Stimulated activated CD8-positive, alpha-beta memory T cell treated with anti-CD3 and anti-CD28 coated beads, Interleukin-7, amount 100 ng/mL, for 48 hours (primary cell): ENCODE measurements at places on chromosomes 11 and 22.

DNA sequence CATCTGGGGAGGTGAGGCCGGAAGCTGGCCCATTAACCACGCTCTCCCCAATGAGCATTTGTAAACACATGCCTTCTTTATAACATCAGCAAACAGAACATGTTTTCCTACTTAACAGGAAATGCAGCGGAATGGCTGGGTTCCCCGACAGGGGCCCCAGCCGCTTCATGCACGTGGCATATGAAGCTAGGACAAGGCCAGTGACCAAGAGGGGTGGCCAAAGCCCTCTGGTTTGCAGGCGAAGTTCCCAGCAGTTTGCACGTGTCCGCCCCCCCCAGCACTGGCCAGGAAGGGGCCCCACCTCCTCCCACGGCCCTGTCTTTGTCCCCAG lies 38.7 kb upstream of the LINC01488 start:
- DNase-seq: no peak

DNA sequence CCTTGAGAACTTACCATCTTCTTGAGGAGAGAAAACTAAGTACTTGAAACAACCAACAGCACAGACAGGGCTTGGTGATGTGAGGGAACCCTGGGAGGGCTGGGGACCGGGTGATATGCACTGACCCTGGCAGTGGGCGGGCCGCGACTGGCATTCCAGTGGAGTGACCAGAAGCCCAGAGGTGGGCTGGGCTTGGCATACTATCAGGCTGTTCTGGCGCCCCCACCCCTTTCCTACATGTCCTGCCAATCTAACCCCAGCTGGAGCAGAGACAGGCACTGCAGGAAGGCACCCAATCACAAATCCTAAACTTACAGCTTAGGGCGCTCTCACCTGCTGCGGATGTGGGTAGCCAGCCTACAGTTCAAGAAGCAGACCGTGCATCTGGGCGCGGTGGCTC lies 54.0 kb upstream of the GCAT start:
- DNase-seq: no peak

DNA sequence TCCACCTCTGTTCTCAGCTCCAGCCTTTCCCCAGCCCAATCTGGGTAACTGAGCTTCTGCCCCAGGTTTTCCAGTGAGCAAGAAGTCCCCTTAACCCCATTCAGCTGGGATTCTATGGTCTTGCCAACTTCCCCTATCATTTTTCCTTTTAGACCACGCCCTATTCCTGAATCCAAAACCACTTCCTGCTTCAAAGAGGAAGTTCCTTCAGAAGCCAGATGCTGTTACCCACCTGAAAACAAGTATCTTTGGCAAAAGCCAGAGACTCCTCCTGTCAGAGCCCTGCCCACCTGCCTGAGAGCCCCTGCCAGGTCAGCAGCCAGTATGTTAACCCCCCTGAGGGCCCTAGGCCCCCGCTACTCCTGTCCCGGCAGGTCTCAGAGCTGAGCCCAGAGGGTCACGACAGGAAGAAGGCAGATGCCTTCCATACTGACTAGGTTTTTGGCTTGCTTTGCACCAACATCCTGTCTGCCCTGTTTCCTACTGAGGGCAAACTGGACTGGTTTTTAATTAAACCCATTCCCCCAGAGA lies 20.3 kb upstream of the MICAL2 start:
- no peak for DNase-seq

GRCh38 chr11:108037211-108037610 lies 28.5 kb downstream of the CUL5 start:
- DNase-seq: no peak

- no peak for DNase-seq
Measured at GRCh38 chr11:83727251-83727650, 441.1 kb upstream of the CCDC90B start.

DNA sequence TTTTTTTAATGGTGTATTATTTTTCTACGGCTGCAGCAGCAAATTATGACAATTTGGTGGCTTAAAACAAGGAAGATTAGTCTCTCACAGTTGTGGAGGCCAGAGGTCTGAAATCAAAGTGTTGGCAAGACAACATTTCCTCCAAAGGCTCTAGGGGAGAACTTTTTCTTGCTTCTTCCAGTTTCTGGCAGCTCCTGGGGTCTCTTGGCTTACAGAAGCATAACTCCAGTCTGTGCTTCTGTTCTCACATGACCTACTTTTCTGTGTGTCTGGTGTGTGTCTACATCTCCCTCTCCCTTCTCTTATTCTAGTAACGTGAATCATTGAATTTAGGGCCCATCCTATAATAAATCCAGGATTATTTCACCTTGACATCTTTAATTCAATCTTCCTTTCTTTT lies 551.9 kb upstream of the LUZP2 start:
- DNase-seq: no peak

DNA sequence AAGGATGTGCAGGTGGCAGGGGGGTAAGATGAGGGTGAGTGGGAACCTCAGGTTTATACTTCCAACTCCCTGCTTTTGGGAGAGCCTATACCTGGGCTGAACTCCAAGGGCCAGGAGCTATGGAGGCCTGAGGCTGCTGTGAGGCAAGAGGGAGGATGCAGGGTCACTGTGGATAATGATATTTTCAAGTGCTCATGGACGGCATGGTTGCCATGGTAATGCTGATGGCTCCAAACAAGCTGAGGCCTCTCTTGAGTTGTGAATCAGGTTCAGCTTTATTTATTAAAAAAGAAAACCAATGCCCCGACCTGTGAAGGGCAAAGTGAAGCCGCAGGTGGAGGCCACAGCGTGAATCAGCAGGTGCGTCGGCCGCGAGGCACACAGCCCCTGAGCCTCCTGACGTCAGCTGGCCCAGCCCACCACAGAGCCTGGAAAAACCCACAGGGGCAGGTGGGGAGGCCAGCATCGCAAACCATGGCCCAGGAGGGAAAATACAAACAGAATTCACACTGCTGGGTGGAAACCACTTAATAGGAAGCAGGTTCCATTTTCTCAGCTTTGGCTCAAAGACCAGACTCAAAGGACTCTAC lies 17.4 kb upstream of the CREB3L1 start:
- no peak for DNase-seq

DNA sequence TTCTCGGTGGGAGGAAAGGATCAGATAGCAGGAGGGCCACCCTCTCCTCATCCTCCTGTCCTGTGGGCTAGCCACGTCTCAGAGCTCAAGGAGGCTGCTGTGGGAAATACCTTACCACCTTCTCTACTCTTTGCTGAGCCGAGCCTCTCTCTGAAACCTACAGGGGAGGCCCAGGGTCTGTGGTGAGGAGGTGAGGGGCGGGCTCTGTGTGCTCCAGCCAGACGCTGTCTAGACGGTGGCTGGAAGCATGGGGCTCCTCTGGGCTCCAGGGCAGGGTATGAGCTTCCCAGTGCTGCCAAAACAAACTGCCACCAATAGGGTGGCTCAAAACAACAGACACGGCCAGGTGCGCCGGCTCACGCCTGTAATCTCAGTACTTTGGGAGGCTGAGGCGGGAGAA lies 5.5 kb upstream of the TMPRSS6 start:
- DNase-seq: no peak

DNA sequence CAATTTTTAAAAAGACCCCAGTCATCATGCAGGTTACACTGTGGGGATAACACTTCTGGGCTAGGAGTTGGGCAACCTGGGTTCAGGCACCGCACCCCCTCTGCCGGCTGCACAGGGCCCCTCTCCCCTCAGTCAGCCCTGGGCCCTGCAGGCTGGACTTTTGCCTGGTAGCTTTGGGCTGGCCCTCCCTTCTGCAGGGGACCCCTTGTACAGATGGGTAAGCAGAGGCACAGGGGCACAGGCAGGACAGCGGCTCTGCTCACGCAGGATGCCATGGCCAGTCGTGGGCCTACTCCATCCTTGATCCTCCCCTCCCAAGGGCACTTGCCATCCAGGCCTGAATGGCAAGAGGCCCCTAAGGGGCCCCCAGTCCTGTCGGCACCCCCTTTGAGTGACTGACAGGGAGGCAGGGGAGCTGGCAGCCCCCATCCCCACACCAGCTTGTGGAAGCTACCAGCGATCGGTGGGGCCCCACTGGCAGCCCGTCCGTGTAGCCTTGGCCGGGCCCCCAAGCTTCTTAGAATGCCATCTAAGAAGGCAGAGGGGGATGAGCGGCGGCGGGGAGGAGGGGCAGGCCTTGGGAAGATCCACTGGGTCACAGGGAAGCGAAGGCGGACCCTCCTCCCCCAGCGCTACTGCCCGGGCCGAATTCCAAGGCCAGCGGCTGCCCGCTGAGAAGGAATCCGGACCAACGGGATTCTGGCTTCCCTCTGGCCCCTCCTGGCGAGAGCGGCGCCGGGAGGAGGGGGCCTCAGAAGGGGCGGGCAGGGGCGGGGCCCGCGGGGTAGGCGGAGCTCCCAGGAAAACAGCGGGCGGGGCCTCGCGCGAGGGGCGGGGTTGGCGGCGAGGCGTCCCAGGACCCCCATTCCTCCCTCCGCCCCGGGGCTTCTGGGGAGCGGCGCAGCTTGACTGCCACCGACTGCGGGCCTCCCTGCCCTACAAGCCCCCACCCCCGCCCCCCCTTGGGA lies 6.8 kb upstream of the CHKA start:
- DNase-seq: no peak

DNA sequence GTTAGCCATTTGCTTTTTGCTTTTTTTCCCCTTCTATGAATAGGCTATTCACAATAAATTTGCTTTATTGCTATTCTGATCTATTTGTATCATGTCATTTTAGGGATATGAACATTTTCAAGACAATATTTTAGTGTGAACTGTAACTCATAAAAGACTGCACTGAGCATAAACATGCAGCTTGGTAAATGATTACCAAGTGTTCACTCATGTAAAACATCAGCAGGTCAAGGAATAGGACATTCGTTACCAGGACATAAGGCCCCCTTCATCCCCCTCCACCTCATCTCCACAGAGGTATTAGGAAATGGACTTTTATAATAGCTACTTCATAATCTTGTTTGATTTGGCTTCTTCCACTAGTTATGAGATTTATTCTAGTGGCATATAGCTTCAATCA lies 12.4 kb downstream of the NLRP14 start:
- DNase-seq: no peak

GRCh38 chr11:87141980-87142514 lies 104.3 kb downstream of the TMEM135 start:
- no peak for DNase-seq

DNA sequence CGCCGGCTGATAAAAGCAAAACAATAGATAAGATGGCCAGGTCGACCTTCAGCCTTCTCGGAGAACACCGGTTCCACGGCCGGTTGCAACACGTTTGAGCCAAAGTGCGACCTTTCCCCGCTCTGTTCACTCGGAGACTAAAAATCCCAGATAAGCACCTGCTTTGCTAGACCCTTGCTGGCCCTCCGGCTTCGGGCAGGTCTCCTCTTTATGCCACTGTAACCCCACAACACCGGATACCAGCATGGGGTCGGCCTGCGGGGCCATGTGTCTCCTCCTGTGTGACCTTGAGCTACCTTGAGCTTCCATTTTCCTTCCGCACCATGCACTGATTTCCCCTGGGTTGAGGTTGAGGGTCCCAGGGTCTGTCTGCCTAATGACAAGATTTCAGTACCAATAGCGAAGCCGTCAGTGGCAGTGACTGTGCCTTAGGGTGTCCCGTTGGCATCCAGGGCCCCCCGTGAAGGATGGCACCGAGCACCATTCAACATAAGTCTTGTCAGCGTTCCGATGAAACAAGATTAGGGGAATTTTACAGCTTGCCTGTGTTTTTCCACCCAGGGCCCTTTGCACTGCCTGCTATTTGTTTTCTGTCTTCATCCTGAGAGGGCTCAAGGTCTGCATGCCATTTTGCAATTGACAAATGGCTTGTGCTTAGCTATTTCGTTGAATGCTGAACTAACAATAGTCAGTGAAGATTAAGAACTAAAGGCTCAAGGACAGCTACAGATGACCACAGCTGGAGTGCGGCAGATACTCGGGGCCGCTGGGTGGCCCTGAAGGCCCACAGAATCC lies 118.6 kb downstream of the KCNQ1 start:
- no peak for DNase-seq

DNA sequence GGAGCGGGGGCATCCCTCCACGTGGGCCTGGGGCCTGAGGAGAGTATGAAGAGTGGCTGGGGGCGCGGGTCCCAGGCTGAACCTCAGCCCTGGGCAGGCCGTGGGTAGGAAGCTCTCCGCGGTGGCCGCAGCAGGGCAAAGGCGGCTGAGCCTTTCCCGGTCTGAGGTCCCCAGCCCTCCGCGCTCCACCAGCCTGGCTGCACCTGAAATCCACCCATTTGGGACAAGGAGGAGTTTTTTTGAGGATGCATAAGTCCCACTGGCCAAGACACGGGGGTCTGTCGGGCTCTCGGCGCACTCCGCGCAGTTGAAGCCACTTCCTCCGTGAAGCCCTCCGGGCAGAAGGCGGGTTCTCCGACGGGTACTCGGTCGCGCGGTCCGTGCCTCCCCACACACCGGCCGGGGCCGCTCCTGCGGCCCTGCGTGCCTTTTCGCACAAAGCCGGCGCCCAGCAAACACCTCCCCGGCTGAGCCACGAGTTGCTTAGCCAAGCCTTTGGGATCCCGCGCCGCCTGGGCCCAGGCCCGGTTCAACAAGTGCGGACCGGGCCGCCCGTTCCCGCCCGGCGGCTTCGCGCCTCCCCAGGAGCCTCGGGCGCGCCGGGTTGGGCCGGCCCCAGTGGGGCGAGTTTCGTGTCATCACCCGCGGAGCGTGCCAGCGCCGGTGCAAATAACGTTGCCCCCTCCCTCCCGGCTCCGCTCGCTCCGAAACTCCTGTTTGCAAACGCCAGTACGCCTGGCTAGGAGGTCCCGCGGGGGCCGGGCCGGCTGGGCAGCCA lies 666 bp upstream of the OVOL1 start:
- DNase-seq: no peak

DNA sequence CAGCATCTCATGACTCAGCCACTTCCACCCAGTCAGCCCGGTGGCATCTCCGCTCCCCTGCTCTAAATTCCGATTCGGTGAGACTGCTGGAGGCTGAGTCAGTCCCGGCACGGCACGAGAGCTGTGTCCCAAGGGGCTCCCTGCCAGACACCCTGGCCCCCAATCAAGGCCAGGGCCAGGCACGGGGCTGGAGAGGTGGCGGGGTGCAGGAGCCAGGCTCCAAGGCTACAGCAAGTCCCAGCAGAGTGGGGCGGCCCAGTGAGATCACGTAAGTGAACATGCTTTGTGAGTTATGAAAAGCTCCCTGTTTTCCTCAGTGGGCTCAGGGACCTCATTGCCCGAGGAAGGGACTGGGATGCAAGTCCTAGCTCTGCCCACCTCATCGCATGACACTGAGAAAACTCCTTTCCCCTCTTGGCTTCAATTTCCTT lies 3.0 kb downstream of the C11orf68 start:
- no peak for DNase-seq

GRCh38 chr11:78975081-78975480 lies 400.4 kb upstream of the NARS2 start:
- DNase-seq: no peak

DNA sequence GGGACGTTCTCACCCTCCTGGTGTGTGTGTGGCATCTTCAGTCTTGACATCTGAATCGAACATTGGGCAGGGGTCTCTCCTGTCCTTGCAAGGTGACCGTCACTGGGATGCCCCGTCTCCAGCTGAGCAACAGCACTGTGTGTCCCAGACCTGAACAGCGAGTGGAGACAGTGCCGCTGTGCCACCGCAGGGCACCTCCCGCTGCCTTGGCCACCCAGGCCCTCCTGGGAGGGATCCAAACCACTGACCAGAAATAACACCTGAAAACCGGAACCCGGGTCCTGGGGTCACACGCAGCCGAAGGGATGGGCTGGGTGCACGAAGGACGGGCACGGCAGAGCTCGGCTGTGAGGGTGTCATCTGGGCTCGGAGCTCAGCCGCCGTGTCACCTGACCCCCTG lies 102.2 kb downstream of the BRD1 start:
- no peak for DNase-seq
